GM10248 (cell line): ENCODE measurements at places on chromosomes 2 and 18.

DNA sequence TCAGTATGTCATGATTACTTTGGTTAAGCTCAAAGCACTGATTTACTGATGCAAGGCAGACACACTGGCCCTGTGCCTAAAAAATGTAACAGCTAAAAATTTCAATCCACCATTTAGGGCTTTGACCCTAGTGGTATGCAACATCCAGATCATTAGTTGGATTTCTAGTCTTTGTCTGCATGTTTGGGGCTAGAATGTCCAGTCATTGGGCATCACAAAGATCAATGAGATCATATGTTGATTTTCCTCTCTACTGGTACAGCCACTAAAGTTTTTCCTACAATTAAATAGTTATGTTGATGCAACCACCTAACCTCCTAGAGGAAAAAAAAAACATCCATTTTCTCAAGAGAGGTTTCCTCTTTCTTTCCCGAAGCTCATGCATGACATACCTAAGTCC lies 53.4 kb upstream of the REV1 start:
- no peak for DNase-seq

DNA sequence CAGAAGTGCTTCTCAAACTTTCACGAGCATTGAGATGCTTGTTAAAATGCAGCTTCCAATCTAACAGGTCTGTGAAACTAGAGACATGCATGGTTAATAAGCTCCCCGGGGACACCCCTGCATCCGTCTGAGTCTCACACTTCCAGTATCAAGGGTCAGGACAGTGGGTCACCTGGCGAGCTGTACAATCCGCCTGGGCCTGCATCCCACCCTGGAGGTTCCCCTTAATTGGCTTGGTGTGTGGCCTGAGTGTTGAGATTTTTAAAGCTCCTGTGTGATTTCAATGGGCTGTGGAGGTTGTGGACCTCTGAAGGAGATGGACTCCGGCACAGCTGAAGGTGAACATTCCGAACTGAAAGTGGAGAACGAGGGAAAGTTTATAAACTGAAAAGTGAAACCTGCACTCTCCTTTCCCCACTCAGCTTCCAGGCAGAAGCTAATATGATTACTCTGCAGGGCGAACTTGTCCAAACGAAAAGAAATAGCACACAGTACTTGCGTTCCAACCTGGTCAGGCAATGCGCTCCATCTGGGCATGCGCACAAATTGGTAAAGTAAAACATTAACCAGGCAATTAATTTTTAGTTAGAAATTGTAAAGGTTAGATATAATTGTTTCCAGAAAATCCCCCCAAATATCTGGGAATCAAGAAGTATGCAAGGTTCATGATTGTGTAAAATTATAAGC lies 191.7 kb upstream of the ALKAL2 start:
- no peak for DNase-seq

GRCh38 chr2:177689623-177690022 lies 297.1 kb downstream of the AGPS start:
- DNase-seq: no peak

- no peak for DNase-seq
Observed at GRCh38 chr2:239085201-239085992, 237.5 kb downstream of the TWIST2 start.

- no peak for DNase-seq
Observed at GRCh38 chr2:221673248-221673647, 101.1 kb upstream of the EPHA4 start.

DNA sequence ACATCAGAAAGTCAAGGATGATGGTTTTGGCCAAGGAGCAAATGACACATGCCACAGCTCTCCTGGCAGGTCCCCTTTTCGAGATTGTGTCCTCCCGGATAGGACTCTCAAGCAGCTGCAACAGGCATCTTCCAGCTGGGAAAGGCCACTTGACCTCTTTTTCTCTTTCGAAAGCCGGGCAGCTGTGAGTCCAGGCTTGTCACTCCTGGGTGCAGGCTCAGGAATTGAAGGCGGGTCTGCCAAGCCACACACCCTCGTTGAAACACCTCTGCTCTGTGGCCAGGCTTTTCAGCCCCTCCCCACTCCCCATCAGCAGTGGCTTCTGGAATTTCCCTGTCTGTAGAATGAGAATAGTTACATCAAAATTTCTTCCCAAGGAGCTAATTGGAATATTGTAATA lies 98.0 kb downstream of the CCDC138 start:
- DNase-seq: no peak

DNA sequence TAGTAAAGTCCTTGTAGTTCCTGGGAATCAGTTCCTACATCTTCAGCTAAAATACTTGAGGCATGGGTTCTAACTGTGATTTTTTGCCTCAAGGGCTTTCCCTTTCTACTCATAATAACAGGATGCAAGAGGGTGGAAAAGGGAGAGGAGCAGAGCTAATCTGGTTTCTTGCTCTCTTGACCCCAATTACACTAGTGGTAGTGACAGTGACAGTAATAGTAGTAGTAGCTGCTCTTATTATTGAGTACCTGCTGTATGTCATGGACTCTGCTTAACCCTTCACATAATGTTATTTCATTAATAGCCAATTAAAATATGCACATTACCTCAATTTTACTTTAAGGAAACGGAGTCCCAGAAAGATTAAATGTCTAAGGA lies 214.8 kb upstream of the HNRNPA3 start:
- no peak for DNase-seq

DNA sequence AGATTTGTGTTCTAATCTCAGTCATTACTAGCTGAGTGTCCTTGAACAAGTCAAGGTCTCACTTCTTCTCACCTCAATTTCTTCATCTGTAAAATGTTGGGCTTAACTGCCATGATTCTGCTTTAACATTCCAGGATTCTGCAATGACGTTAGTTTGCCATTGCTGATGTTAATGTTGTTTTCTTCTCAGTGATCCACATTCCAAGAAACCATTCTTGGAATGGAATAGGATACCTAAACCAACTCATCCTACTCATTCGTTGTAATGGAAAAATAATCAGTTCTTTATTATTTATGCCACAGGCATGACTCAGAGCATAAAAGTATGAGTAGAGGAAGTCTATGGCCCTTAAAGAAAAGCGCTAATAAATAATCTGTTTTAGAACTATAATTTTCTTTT lies 140.2 kb upstream of the ETAA1 start:
- no peak for DNase-seq

GRCh38 chr2:32849456-32850194 lies 97.1 kb upstream of the LTBP1 start:
- DNase-seq: no peak

GRCh38 chr18:78981989-78982620 lies 2.5 kb downstream of the SALL3 start:
- no peak for DNase-seq
